CD4-positive, alpha-beta T cell treated with Interleukin-2 at 100 ng/mL for 4 hours (primary cell): ENCODE measurements at places on chromosomes 7 and 10.

DNA sequence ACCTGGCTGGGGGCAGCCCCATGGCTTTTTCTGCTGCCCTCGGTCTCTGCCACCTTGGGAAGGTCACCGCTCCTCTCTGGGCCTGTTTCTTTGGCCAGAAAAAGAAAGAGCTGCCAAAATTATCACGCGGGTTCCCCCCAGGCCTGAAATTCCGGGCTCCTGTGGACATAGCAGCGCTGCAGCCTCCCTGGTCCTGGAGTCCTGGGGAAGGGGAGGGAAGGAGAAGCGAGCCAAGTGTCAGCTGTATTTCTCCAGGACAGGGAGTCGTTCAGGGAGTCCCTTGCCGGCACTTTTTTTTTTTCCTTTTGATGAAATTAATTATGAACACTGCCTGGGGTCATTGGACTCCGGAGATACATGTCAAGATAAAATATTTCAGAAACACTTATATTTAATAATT lies 152.3 kb upstream of the GPR26 start:
- no peak for DNase-seq

DNA sequence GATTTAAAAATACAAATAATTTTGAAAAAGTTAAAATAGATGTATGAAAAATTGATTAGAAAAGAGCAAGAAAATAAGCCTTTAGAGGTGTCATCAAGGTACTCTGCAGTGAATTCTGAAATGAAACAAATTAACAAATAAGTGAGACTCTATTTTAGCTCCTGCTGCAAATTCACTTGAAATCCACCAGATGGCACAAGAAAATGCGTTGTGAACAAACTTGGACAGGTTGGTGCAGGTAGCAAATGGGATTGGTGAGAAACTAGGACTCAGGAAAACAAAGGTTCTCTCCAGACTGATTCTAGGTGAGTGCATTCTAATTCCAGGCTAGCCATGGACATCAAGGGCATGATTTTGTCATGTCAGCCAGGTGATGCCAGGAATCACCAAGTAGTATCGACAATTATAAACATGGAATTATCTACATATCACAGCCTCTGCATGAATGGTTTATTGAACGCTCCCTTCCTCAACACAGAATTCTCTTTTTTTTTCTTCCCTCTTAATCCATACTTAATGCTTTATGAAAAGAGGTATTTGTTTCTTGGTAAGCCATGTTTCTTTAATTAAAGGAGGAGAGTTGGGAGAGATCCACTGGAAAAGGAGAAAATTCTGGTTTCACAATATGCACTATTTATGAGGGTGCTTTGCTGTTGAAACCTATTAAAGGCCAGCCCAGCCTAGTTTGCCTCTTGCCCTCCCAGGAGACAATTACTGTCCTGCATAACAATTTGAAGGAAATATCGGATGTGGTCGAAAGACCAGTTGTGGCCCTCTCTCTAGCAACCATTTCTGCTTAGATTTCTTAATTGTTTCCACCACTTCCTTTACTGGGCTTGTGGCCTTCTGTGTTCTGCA lies 118.1 kb downstream of the ZNF365 start:
- peak; percentile 26 for DNase-seq

GRCh38 chr7:46147871-46148270 lies 226.8 kb upstream of the IGFBP3 start:
- DNase-seq = no peak

- no peak for DNase-seq
These were observed 1005.5 kb downstream of the KCNMA1 start for GRCh38 chr10:76631884-76632766.

GRCh38 chr10:111445667-111446066 lies 368.8 kb downstream of the ADRA2A start:
- DNase-seq = no peak

- no peak for DNase-seq
These were observed 3.9 kb downstream of the LSMEM1 start for GRCh38 chr7:112484671-112485167.

DNA sequence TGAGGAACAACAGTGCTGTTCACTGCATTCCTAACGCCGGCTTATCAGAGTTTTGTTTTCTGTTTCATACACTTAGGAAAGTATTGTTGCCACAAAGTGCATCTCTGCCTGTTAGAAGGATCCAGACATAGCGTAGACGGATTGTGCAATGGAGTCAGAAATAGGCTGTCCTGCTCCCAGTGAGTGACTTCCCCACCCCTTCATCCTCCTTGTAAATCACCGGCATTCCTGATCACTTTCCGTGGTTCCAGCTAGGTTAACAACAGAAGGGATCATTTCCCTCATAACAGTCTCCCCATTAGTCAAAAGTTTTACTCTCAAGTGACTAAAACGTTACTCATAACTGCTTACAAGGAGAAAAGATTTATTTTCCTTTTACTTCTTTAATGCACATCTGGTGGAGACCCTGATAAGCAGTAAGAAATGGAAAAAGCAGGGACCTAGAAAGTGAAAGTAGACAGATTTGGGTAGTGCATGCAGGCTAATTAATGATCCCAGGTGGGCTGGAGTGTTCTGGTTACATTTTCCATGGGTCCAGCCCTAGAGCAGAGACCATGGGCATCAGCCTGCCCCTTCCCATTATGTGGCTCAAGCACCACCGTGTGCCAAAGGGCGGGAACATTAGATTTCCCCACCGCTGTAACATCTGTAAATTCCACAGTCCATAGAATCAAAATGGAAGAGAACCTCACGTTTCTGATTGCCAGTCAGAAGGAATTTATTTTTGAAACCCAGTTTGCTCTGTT lies 395.1 kb upstream of the GALNT17 start:
- DNase-seq = no peak

- DNase-seq = no peak
These were observed 369.5 kb downstream of the PHF14 start for GRCh38 chr7:11343136-11343535.

GRCh38 chr10:58892031-58892531 lies 284.4 kb upstream of the PHYHIPL start:
- DNase-seq = no peak

- no peak for DNase-seq
These were observed 36.3 kb upstream of the PPP1R3A start for GRCh38 chr7:113955157-113955556.

DNA sequence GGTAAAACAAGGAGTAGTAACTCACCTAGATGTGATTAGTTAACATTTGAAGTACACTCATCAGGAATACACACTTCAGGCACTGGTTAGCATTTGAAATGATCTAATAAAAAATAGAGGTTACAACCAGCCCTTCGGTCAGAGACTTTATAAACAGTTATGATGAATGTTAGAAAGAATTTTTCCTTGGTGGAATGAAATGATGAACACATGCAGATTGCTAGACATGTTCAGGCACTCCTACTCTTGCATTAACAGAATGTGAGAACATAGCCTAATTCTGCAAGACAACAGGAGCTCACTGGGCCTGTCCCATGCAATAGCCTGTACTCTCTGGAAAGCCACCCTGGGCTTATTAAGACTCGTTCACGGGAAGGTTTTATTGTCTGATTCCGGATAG lies 47.3 kb upstream of the TECTB start:
- no peak for DNase-seq

DNA sequence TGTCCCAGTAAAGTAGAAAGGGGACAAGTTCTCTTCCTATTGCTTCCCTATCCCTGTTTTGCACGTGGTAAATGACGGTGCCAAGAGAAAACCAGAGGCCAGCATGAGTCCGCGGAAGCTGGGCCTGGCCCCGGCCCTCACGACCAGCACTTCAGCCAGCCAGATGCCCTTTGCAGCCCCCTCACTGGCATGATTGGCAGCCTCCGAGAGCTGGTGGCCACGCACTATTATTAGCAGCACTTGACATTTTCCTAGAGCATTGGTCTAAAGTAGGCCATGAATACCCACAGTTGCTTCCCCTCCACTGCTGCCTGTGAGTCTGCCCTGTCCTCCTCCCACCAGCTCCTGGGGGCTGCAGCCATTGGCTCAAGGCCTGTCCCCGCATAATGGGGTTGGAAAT lies 369.1 kb downstream of the PLXNA4 start:
- DNase-seq = no peak

GRCh38 chr7:45278763-45279398 lies 121.3 kb downstream of the RAMP3 start:
- DNase-seq = no peak

- no peak for DNase-seq
These were observed 182.3 kb downstream of the NRP1 start for GRCh38 chr10:33152146-33152545.
